Daoy (cell line): ENCODE measurements at places on chromosomes 3 and 15. TPM values are rescaled to one million over a fixed set of nuclear protein-coding genes. Genes with fewer than 3 reads are reported as not detected.

Gene FBXW12
- total RNA-seq: not detected in 2 replicates

Gene CAMP
- total RNA-seq: not detected in 2 replicates

GRCh38 chr3:109743981-109744380 is 406.6 kb upstream of the DPPA4 start:
- DNase-seq: no peak

- no peak for DNase-seq
Observed at GRCh38 chr3:27671101-27671500, 51.0 kb downstream of the EOMES start.

DNA sequence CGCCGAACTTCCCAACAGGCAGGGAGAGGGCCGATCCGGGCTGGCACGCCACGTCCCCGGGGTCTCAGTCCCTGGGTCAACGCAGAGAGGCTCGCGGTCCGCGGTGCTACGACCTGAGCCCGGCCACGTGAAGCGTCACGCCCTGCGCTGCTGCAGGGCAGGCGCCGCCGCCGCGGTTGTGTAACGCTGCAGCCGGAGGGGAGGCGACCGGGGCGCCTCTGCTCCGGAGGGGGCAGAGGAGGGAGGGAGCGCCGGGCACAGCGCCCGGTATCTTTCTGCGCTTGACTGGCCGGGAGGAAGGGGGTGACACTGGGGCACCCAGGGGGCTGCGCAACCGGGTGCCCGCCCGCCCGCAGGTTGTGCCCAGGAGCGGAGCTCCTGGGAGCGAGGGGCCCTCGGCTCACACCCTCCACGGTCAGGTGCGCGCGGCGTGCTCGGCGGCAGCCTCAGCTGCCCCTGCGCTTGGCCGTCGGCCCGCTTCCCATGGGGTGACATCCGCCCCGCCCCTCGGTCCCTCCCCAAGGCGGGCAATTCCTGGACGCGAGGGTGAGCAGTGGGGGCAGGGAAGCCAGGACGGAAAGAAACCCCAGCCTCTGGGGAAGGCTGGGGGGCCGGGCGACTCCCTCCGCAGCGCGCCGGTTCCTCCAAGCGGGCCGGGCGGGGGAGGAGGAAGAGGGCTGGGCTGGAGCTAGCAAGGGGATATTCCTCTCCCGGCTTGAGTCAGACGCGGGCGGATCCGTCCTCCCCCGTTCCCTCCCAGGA is 852 bp upstream of the BHLHE40 start:
- DNase-seq: peak; percentile 97
